ENCODE measurements at places on chromosomes 13 and 19.

- no peak for DNase-seq
These were observed 32.1 kb downstream of the PPP2R1A start for GRCh38 chr19:52221831-52222375.

- DNase-seq, result no peak
These were observed 68.5 kb downstream of the TSC22D1 start for GRCh38 chr13:44507639-44508038.

DNA sequence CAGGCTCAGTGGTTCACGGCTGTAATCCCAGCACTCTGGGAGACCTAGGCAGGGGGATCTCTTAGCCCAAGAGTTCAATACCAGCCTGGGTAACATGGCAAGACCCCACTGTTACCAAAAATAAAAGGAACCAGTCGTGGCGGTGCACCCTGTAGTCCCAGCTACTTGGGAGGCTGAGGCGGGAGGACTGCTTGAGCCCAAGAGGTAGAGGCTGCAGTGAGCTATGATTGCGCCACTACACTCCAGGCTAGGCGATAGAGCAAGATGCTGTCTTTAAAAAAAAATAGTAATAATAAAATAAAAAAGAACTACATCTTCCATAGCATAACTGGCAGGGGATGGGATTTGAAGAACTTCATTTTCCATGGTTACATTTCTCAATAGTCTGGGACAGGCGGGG, 3.0 kb downstream of the LYPD3 start:
- no peak for DNase-seq

- DNase-seq, result no peak
These were observed 266.5 kb downstream of the NBEA start for GRCh38 chr13:35208587-35208986.

- DNase-seq, result no peak
These were observed 101.0 kb downstream of the SPACA7 start for GRCh38 chr13:112477070-112477619.

- DNase-seq, result no peak
These were observed 44.1 kb downstream of the POLR1D start for GRCh38 chr13:27665761-27666160.

DNA sequence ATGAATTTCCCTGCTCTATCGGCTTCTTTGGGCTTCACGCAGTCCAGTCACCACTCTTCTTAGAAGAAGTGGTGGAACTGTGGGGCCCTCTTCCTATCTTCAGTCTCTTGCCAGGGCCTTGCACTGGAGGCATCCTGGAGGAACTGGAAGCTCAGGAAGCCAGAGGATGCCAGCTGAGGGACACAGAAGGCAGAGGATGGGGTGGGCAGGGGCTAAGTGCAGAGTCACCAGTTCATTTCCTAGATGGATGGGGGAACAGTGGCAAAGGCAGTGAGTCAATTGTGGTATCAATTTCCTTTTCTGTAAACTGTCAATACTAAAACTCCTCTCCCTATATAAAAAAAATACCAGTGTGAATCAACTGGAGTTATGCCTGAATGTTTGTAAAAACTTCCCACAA, 419.7 kb downstream of the KLF12 start:
- no peak for DNase-seq

- DNase-seq, result no peak
These were observed 41.7 kb downstream of the PCDH17 start for GRCh38 chr13:57673197-57673596.

- no peak for DNase-seq
These were observed 69.8 kb downstream of the KDM4B start for GRCh38 chr19:5038631-5039271.

DNA sequence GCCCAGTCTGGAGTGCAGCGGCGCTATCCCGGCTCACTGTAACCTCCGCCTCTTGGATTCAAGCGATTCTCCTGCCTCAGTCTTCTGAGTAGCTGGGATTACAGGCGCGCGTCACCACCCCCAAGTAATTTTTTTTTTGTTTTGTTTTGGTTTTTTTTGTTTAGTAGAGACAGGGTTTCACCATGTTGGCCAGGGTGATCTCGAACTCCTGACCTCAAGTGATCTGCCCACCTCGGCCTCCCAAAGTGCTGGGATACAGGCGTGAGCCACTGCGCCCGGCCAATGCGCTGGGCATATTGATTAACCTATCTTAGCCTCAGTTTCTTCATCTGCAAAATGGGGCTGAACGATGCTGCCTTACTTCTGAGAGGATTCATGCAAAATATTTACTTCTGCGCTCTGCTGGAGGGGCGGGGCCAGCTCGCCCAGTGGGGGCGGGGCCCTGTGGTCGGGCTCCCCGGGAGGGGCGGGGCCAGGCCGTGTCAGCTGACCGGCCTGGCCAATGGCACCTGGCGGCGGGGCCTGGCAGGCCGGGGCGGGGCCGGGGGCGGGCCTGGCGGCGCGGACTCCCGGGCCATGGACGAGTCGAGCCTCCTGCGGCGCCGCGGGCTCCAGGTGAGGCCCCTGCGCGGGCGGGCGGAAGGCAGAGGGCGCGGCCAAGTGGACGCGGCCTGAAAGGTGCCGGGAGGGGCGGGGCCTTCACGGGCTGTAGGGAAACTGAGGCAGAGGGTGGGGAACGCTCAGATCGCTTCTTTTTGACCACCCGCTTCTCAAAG, at the start of gene MAST3:
TSS of gene MAST3 (plus strand) at position 562 of the 776 bp plus-strand sequence. CDS start at position 577, 15 bp downstream.
- no peak for DNase-seq

GRCh38 chr13:30737511-30738337, 2.4 kb downstream of the ALOX5AP start:
- DNase-seq, result no peak

GRCh38 chr19:17311455-17312188, 2.3 kb downstream of the DDA1 start:
- DNase-seq, result no peak

GRCh38 chr19:2923510-2923909, 21.3 kb downstream of the ZNF77 start:
- no peak for DNase-seq

- no peak for DNase-seq
These were observed 67.3 kb downstream of the FOXO1 start for GRCh38 chr13:40599124-40599523.

DNA sequence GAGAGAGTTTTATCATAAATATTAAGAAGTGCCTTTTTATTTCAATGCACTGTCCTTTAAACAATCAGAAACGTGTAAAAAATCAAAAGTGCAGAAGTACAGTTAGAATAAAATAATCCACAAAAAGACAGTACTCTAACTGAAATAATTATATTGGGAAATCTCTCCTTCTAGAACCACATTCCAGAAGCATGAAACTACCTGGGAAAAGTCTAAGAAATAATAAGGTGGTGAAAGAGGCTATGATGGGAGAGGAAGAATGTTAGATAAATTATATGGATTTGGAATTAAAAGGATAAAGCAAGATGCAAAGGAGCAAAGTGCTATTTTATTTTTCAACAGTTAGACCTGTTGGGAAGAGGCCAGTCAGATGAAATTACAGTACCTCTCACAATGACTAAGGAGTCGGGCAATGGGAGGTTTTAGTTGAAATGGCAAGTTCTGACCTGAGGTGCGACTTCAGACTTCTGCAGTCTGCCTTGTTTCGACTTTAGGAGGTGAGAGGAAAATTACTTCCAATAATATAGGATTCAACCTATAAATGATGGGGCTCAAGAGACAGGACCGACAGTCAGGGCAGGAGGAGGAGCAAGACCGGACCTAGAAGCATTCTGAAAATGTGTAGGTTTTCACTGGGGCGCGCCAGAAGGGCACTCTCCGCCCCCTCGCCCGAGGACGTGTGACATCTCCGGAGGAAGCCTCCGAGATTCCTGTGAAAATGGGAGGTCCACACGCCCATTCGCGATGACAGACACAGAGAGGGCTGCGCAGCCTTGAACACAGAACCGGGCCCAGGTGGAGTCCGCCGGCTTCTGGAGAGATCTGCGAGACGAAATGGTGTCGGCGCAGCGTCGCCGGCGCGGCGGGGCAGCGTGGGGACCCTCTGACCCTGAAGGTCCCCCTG, 717 bp downstream of the SPRYD7 start:
- DNase-seq, result no peak

DNA sequence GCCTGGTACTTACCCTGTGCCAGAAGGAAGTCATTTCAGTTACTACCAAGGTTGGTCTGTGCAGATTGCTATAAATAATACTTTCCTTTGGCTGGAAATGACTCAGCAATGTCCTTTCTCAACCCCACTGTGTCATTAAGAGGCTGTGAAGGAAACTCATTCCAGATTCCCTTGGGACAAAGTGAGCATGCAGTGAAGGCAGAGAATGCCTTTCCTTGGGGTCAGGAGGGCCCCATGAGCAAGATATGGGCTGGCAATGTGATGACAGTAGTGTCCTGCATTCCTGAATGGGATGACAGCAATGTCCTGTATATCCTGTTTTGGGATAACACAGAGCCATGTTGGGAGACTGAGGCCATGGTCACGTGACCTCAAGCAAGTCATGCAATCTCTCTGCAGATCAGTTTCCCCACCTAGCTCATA, 213.1 kb upstream of the TMTC4 start:
- DNase-seq, result peak; percentile 54

DNA sequence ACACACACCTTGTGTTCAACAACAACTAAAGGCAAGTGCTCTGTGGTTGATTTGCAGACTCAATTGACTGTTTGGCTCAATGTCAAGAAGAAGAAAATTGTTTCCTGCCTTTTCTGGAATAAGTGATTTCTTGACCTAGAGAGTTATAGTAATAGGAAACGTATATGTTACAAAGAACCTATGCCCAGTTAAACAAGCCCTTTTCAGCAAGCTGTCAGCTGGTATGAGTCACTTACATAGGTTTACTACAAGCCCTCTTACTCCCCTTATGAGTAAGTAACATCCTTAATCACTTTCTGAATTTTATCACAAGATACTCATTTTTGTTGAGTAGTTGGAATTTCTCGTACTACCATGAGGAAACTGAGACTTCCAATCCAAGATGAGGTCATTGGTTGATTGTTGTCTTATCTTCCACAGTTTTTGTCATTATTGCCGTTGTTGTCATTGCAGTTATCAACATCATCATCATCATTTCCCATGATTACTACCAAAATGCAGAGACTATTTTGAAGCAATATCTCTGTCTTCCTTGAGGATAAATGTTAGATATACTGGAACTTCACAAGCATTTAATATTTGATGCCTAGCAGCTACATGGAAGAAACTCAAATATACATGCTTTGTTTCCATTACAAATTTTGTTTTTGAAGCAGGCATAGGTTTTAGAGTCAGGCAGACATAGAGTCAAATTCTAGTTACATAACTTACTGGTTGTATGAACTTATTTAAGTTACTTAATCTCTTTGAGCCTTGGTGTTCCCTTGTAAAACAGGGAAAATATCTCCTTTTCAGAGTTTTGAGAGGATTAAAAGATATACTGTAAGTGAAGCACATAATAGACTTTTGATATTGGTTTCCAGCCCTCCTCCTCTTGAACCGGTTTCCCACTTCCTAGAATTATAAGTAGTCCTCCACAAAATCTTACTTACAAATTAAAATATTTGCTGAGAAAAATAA, 106.0 kb downstream of the RAP2A start:
- no peak for DNase-seq

DNA sequence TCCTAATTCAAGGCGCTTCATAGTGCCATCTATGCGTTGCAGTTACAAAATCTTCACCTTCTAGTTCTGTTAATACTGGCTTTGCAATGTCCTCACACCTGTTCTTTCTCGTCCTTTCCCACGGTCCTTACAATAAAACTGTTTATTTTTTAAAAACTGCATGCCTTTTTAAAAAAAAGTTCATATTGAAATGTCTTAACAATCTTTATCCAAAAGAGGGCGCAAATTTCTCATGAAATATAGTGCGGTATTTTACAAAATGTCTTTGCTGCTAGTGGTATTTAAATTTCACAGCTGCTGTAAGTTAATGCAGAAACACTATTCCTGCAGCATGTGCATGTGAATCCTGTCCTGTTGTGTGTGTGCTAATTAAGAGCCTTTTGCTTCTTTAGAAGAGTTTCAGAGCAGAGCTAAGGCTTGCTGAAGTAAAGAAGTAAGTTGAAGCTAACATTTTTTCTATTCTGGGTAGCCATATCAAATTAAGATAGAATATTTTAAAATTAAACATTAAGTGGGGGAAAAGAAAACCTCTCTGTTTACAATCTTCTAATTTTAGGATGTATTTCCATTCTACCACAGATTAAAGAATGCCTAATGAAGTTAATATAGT, 15.8 kb upstream of the CLDN10 start:
- DNase-seq, result no peak

DNA sequence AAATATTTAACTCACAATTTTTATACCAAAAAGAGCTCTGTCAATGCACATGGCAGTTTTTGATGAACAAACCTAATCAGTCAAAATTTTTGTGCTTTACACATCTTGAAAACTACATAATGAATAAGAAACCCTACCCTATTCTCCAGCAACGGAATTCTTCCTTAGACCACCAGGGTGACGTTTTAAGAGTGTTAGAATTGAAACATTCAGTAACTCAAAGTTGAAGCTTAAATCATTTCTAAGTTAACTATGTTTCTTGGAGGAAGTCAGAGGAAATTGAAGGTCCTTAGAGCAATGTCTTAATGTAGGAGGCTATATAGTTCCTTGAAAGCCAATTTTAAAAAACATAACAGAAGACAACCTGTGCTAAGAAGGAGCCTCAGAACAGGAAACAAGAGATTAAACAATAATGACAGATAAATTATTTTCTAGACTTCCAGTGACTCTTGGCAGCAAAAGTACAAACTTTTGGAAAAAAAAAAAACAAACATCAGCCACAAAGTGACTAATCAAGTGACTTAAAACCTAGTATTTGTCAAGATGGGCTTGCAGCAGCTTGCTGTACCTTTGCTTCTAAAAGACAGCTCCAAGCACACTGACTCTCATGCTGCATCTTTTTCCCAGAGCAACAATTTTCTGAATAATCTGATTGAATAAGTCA, 6.2 kb downstream of the SPRY2 start:
- no peak for DNase-seq

DNA sequence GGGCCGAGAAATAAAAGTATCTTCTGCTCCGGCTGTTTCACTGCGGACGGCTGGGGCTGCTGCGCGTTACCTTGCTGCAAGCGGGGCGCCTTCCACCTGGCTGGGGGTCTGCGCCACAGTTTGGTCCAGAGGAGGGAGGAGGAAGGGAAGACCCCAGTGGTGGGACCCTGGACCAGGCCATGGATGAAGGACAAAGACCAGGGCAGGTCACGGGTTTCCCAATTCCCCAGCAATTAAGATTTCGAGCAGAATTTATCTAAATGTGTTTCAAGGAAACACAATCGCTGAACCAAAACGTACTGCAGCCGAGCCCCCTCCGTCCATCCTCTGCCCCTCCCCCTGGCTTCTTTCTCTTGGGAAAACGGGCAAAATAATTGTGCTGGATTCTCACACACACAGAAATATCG, 2.9 kb downstream of the SOX1 start:
- no peak for DNase-seq

- DNase-seq, result no peak
These were observed 4.4 kb upstream of the NOP53 start for GRCh38 chr19:47740866-47741519.

DNA sequence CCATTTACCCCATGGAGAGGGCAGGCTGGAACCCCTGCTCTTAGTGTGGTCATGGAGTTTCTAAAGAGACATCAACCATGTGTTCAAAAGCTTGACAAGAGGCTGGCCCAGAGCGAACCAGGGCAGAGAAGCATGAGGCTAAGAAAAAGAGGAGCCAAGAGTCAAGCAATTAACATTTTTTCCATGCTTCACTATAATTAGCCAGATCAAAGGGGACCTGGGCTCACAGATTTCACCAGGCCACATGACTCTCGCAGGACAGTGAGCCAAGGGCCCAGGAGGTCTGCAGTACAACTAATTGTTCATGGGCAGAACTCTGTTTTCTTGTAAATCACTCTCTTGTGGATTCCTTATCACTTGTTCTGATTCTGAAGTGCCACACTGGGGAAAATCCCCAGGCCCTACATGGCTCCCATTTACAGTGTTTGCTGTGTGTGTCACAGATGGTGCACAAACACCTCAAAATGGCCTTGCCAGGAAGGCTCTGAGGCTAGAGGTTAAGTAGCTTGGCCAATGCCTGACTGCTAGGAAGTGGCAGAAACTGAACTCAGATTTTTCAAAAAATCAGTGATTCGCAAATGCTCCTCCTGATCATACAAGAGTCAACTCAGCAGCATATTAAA, 101.2 kb downstream of the LHFPL6 start:
- DNase-seq, result no peak
